ENCODE measurements at places on chromosomes 3 and 15. TPM values are rescaled to one million over a fixed set of nuclear protein-coding genes. Genes with fewer than 3 reads are reported as not detected.
A peak's percentile ranks its signal among the peaks of the same experiment; 100 is the strongest.

DNA sequence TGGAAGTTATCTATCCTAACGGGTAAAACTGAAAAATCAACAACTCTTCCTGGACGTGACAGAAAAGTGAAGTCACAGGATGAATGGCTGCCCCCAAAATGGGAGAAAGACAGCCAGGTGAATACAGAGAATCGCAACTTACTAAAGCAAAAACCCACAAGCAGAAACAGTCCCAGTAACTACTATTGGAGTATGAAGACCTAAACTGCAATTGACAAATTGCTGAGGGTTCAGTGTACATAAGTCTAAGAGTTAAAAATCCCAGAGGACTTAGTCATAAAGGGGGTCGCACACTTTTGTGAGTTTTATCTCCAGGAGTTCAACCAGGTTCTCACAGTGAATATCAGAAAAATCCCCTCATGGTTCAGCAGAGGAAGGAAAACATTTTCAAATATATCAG, 56.8 kb upstream of the IMPG2 start:
- H3K4me3 ChIP-seq, result no peak overlapping the region
- 0 out of 2 replicates have a peak, but pooled peaks cover 6% of the 10 kb centered on the region for H3K36me3 ChIP-seq
- H3K27me3 ChIP-seq, result no peaks in the 10 kb centered on the region
- no peaks in the 10 kb centered on the region for H3K4me1 ChIP-seq
- H3K27ac ChIP-seq, result no peak overlapping the region
- DNase-seq, result no peak

GRCh38 chr3:147843331-147843730, 434.2 kb downstream of the ZIC1 start:
- H3K4me1 ChIP-seq, result no peaks in the 10 kb centered on the region
- H3K27me3 ChIP-seq, result no peaks in the 10 kb centered on the region
- no peak overlapping the region for H3K27ac ChIP-seq
- no peaks in the 10 kb centered on the region for H3K36me3 ChIP-seq
- peak; percentile 29 for DNase-seq

GRCh38 chr3:124829178-124829818, 57.9 kb downstream of the ITGB5 start:
- H3K36me3 ChIP-seq, result no peaks in the 10 kb centered on the region
- H3K4me1 ChIP-seq, result peaks cover 44% of the 10 kb centered on the region
- no peak overlapping the region for H3K4me3 ChIP-seq
- no peak for DNase-seq

- peak; percentile 28 for DNase-seq
- H3K36me3 ChIP-seq, result no peaks in the 10 kb centered on the region
- H3K27ac ChIP-seq, result no peak overlapping the region
- no peak overlapping the region for H3K4me3 ChIP-seq
- H3K27me3 ChIP-seq, result no peaks in the 10 kb centered on the region
Observed at GRCh38 chr3:138197058-138197457, 10.0 kb downstream of the ARMC8 start.

GRCh38 chr15:89187301-89187985, 33.9 kb downstream of the RLBP1 start:
- no peaks in the 10 kb centered on the region for H3K4me1 ChIP-seq
- no peak overlapping the region for H3K4me3 ChIP-seq
- no peaks in the 10 kb centered on the region for H3K36me3 ChIP-seq
- no peak overlapping the region for H3K27ac ChIP-seq
- no peak for DNase-seq

DNA sequence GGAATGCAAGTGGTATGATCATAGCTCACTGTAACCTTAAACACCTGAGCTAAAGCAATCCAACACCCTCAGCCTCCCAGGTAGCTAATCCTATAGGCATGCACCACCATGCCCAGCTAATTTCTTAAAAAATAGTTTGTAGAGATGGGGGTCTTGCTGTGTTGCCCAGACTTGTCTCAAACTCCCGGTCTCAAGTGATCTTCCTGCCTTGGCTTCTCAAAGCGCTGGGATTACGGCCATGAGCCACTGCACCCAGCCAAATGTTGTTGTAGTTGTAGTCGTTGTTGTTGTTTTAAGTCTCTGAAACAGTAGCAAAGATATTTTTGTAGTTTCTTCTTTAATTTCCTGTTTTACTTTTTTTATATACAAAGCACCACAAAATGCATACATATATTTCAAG, 616.6 kb downstream of the NAALADL2 start:
- no peaks in the 10 kb centered on the region for H3K27me3 ChIP-seq
- H3K27ac ChIP-seq, result no peak overlapping the region
- H3K4me1 ChIP-seq, result 0 out of 2 replicates have a peak, but pooled peaks cover 7% of the 10 kb centered on the region
- no peaks in the 10 kb centered on the region for H3K36me3 ChIP-seq
- H3K4me3 ChIP-seq, result no peak overlapping the region

Gene DGKG
- total RNA-seq, result 2.5 TPM

Gene TUSC7
- not detected for total RNA-seq

Gene CCNB2
- total RNA-seq, result 61.7 TPM

Gene SLC12A1
- total RNA-seq, result not detected

Gene INKA1
- 1.3 TPM for total RNA-seq
